Activated naive CD4-positive, alpha-beta T cell (primary cell): ENCODE measurements at places on chromosomes 7 and 10.

GRCh38 chr7:41817386-41817785, 114.5 kb upstream of the INHBA start:
- no peak for DNase-seq

DNA sequence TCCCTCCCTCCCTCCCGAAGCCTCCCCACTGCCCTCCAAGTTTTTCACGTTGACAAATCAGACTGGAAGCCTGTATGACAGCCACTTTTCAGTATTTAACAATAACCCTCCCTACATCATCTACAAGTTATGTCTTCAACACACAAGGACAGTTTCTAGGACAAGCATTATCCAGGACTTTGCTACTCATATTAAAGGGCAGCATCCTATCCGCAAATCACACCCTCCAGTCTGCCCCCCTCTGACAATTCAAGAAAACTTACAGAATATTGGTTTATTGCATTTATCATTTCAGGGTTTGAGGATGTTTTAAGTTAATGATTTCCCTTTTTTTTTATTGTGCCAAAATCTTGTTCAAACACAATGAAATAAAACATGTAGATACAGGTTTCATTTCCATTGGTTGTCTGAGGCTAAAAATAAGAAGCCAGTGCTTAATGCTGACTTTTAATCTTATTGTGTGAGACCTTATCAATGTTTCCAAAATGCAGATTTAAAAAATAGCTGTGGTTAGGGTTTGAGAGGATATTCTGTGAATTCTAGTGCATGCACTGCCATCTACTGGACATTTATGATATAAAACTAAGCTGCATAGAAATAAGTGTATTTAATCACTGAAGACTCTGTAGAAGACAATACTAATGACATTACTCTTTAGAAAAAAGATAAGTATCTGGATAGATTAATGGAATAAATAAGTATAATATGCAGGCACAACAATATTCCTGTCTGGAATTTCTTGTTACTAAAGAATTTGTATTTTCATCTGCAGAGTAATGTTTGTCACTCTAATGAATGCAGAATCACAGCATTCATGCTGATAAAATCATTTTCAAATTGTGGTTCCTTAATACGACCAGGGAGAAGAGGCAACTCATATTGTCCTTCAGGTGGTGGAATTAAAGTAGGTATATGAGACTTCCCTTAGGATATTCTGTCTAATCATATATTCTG, 64.1 kb downstream of the CAV1 start:
- DNase-seq = no peak

DNA sequence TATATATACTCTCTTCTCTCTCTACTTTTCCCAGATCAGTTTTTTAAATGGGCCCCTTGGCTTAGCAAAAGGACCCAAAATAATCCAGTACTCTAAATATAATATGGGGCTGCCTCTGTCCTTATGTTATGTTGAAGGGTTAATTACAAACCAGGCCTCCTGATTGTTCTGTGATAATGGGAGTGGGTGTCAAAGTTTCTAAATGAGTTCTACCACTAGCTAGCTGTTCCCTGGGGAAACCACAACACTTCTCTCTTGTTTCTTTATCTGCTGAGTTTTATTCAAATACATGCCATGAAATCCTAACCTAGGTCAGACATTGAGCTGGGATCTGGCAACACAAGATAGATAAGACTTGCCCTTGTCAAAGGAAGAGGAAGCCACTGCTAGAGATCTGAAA, 3.8 kb downstream of the HTR5A start:
- DNase-seq = no peak

- no peak for DNase-seq
Measured at GRCh38 chr7:83672157-83672556, 23.2 kb upstream of the SEMA3E start.

- DNase-seq = no peak
Measured at GRCh38 chr10:127968027-127968441, 61.1 kb downstream of the PTPRE start.

- no peak for DNase-seq
Measured at GRCh38 chr7:33591490-33591889, 313.8 kb upstream of the BMPER start.
